ENCODE measurements at places on chromosomes 11 and 22.

GRCh38 chr11:6390718-6391469 is 620 bp downstream of the SMPD1 start:
- DNase-seq: no peak

GRCh38 chr11:27507557-27508322 is 1.2 kb upstream of the LIN7C start:
- no peak for DNase-seq

DNA sequence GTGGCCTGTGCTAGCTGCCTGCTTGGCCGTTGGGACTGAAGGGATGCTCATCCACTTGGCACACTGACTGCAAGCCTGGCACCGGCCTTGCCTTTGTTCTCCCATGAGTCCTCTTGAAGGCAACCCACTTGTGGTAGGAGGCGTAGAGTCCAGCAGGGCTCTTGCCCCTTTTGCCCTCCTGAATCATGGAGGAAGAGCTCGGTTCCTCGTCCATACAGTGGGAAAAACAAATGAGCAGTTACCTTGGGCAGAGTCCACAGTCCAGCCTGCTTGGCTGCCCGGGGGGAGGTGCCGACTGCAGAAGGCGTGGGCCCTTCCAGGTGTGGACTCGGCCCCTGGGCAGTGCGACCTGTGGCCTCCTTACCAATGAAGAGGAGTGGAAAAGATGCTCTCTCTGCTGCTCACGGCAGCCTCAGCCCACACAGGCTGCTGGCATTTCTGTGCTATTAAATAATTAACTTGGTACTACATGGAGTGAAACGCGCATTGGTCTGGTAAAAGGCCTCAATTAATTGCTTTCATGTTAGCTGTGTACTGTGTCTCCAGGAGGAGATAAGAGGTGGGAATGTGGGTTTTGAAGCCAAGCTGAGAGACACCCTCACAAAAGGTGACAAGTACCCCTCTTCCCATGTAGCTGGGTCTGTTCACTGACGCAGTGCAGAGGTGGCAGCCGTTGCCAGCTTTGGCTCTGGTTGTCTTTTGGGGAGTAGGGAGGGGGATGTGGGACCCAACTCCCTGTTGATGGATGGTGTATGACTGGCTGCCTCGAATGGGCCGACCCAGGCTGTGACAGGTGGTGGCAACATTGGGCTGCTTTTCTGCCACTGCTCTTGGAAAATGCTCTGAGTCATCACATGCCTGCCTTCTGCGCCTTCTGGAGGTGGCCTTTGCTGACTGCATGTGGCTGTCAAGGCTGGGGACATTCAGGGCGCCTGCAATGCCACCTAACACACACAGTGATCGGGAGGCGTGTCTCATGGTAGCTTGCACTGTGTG is 26.8 kb upstream of the B3GAT1 start:
- no peak for DNase-seq

GRCh38 chr11:76269661-76270261 is 63.5 kb upstream of the WNT11 start:
- no peak for DNase-seq

GRCh38 chr22:17830043-17830961 is 56.0 kb upstream of the BID start:
- peak; percentile 55 for DNase-seq

- no peak for DNase-seq
Measured at GRCh38 chr11:24091594-24091993, 405.3 kb upstream of the LUZP2 start.

- DNase-seq: no peak
Measured at GRCh38 chr22:41713004-41713403, 13.7 kb downstream of the MEI1 start.

DNA sequence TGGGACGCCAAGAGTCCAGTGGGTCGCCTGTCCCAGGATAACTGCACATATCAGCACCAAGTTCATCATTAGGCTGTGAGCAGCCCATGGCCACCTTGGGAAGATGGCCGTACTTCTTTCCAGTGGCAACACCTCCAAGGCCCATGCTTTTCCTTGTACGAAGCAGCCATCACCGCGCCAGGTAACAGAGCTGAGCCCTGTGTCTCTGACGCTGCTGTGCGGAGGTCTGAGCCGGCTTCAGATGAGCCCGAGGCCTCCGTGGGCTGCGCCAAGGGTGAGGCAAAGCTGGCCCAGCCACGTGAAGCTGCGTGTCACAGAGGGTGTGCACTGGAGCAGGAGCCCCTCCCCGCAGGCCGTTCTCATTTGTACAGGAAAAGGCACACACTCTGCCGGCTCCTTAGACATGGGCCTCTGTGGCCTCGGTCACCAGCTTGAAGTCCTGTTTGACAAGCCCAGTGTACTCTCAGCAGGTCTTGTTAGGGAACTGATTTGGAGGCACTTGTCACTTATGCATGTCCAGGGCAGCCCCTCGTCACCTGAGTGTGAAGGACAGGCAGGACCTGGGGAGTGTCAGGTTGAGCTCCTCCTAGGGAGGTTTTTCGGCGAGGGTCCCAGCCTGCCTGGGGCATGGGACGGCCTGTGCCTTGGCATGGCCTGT is 401.5 kb downstream of the TBC1D22A start:
- no peak for DNase-seq

DNA sequence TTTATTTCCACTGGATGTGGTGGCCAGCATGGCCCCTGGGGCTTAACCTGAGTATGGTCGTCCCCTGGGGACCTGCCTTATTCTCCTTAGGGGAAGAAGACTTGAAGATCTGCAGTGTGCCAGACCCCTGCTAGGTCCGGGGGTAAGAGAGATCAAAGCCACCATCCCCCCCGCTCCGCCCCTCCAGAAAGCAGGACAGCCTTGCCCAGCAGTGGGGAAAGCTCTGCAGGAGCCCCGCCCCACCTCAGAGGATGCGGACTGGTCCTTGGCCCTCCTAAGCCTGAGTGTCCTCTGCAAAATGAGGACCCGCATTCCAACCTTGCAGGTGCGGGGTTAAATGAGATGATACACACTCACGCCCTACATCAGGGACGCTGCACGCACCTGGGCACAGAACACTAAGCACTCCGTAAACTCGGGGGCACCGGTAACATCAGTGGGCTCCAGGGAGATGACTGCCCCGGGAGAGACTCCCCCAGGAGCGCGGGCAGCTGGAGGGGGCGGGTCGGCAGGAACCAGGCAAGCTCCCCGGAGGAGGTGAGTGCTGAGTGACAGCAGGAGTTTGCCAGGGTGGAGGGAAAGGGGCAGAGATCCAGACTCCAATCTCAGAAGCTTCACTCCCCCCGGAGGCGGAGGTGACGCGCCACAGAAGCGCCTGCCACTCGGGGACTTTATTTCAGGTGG is 564 bp upstream of the ANO1 start:
- no peak for DNase-seq

- DNase-seq: no peak
Measured at GRCh38 chr22:17880020-17880419, 105.8 kb upstream of the BID start.

DNA sequence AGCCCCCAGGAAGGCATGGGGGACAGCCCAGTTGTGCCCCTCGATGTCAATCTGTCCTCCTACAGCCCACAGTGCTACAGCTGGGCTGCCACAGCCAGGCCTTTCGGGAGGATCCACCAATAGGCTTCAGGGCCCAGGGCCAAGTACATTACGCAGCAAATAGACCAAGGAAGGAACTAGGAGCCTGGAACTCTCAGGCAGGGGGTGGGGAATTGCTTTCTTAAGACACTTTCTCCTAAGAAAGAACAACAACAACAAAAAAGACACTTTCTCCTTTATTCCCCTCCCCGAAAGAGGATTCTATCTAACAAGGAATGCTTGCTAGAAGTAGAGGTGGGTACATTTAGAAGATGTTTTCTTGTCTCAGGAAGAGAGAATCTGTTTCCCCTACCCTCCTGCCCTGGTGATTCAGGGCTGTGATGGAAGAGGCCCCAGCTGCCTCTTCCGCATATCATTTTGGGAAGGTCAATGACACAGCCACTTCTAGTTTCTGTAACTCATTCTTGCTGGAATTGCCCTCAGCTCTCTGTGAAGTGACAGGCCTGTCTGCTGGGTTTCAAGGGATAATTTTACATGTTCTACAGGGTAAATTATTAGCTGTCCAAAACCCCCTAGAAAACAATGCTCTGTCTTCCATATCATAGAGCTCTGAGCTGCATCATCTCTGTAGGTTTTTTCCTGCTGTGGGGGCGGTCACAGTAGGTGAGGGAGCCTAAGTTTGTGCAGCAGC is 6.0 kb upstream of the MALAT1 start:
- DNase-seq: peak; percentile 57

DNA sequence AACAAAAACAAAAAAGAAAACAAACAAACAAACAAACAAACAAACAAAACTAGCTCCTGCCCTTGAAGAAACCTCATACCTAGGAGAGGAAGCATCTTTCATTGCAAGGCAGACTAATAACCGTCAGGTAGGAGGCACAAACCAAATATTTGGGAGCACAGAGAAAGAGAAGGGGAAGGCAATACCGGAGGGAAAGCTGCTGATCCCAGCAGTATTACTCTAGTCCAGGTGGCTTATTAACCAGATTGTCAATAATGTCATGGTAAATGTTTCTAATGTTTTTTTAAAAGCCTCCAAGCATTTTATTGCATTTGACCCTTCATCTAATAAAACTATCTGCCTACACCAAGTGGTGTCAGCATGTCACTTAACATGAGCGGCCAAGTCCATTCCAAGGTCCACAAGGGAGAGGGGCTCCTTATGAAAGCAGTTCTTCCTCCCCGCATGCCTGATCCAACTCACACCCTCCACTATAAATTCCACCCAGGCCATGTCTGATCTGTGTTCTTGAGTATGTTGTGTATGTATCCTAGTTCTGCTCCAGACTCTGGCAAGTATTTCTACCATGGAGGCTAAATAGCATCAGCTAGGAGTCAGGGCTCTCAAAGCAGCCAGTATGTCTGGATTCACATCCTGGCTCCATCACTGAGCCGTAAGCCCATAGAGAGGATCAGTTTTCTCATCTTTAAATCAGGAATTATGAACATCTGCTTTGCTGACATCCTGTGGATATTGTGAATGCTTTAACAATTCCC is 208.1 kb upstream of the TENM4 start:
- no peak for DNase-seq

DNA sequence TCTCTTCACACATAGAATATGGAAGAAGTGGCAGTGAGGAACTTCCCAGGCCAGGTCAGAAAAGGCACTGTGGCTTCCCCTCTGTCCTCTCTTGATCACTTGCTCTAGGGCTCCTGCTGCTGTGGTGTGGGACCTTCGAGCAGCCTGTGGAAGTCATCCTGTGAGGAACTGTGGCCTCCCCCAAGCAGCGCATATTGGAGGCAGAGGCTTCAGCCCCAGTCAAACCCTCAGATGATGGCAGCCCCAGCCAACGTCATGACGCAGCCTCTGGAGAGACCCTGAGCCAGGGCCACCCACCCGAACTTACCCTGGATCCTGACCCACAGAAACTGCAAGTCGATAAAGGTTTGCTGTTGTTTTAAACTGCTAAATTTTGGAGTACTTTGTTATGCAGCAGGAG is 444.9 kb downstream of the TBC1D22A start:
- DNase-seq: no peak

- DNase-seq: peak; percentile 69
Measured at GRCh38 chr11:72724851-72725723, 27.1 kb downstream of the ARAP1 start.

DNA sequence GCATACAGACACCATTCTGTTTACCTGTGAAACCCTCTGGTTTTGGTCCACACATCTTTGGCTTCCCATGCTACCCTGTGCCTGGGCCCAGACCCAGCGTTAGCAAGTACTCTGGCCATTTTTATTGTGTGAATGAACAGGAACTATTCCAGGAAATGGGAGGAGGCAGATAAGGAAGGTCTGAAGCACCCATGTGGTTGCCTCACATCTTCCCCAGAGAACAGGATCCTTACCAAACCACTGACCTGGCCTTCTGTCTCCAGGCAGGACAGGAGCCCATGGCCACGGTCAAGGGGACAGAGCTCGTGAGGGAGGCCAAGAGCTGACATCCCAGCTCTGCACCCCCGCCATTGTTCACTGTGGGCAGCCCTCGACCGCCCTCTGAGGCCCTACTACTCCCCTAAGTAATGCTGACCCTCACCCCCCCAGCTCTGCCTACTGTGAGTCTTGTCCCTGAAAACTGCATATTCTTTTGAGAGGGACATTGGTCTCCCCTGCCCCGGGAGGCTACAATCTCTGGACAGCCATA is 97.7 kb upstream of the TP53I11 start:
- no peak for DNase-seq

GRCh38 chr11:94834911-94835593 is 66.9 kb downstream of the AMOTL1 start:
- DNase-seq: no peak

DNA sequence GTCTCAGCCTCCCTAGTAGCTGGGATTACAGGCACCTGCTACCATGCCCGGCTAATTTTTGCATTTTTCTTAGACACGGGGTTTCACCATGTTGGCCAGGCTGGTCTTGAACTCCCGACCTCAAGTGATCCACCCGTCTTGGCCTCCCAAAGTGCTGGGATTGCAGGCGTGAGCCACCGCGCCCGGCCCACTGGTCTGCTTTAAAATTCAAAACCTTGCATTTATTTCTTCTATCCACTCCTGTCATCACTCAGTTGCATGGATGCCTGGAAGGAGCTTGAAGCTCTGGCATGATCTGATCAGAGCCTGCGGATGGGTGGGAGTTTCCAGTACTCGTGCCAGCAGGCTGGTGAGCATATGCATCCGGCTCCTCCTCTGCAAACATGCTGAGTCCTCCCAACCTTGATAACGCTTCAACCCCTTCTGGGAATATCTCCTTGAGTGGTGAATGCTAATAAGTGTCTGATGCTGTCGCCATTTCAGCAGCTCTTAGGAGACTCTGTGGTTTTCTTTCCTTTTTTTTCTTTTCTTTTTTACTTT is 39.6 kb downstream of the UBASH3B start:
- DNase-seq: no peak
